ENCODE measurements at places on chromosomes 3 and 15.
A peak's percentile ranks its signal among the peaks of the same experiment; 100 is the strongest.

DNA sequence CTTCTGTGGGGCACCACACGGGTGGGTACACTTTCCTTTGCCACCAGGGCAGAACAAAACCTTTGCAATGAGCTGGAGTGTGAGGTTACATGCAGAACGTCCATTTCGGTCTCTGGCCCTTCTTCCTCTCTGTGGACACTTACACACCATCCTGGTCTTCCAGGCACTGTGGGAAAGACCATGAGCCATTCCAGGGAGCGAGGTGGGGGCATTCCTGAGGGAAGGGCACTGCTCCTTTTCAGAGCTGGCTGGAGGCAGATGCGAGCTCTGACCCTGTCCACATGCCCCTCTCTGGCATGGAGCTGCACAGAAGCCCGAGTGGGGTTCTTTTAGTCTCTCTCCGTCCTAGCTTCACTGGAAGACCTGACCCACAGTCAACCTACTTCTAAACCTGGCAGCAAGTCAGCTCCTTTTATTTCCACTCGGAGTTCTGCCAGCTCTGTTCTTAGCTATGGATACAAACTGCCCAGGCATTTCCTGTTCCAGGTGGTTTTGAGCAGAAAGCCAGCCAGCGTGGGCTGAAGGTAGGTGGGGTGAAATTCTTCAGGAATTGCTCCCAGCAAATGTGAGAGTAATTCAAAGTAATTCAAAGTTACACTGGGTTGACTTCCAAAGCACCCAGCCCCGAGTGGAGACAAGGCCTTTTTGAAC, 281.4 kb downstream of the ADAMTS17 start:
- no peak for DNase-seq

DNA sequence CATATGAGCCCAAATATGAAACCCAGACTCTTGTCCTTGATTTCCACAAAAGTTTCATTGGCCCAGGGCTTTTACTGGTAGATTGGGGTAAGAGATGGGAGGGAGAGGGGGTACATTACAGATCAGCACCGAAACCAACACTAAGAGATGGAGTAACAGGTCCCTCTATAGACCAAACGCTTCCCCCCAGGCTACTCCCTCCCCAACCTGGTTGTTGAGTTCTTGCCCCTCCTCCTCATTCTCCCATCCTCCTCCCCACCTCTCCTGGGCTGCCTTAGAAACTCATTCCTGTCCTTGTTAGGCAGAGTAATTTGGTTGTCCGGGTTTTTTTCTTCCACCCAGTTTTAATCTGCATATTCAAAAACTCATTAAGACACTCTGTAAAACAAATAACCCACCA, 74.1 kb downstream of the MESD start:
- DNase-seq: no peak

- DNase-seq: peak; percentile 33
These were observed 165.1 kb downstream of the PPM1L start for GRCh38 chr3:160921020-160921635.

- no peak for DNase-seq
These were observed 121.2 kb upstream of the HES1 start for GRCh38 chr3:194014756-194015155.

DNA sequence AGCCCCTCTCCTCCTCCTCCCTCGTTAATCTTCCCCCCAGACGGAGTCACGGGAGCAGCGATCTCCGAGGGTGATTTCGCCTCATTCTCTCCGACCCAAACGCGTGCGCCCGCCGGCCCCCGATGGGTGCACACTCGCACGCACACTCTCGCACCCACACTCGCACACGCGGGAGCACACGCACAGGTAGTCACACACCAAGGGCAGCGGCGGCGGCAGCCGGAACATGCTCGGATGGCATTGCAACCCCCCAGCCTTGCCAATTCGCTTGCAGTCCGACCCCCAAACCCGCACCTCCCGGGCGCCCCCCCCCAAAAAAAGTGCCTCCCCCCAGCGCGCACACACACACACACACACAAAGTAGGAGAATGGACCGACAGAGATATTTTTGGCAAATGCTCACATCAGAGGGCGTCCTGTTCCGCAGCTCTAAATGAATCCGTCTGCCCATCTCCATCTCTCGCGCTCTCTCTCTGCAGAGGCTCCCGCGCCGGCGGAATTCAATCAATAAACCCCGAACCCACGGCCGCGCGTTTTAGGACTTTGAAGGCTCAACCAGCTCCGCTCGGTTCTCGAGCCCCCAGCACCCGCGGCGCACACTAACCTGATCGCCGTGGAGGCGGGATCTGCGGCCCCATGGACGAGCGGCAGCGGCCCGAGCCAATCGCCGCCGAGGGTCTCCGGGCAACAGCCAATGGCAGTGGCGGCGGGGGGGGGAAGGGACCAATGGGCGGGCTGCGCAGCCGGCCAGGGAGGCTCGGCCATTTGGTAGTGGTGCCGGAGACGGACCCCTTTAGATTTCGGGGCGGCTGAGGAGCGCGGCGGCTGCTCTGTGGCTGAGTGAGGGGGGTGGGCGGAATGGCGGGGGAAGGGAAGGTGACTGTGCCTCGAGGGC, at the start of gene ANP32A:
TSS of gene ANP32A (minus strand) at position 601 of the 895 bp plus-strand sequence. CDS start at position 457, 144 bp downstream.
- peak; percentile 98 for DNase-seq

DNA sequence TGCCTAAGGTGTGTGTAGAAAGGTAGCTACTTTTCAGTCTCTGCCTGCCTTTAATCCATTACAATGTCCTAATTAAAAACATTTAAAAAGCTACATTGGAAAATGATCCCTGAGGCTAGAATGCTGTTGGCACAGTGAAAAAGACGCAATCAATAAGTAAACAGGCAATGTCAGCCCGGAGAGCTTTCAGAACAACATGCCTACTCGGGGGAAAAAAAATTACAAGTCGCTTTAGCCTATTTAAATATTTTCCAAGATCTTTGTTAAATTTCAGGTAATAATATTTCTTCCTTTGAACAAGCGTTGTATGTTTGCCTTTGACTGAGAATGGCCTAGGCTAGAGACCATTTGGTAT, 46.6 kb upstream of the CD47 start:
- no peak for DNase-seq

DNA sequence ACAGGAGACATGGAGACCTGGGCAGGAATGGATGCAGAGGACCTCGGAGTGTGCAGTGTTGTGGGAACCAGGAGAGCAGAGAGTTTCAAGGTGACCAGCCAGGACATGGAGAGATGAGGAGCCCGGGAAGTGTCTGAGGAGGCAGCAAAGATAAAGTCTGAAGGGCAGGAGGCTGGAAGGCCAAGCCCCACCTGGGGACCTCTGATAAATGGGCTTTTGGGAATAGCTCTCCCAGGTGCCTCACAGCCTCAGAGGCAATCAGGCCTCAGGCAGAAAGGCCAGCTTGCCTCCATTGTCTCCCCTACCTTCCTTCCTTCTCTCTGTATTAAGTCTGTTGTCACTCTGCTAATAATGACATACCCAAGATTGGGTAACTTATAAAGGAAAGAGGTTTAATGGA, 97.5 kb upstream of the TPM1 start:
- no peak for DNase-seq

DNA sequence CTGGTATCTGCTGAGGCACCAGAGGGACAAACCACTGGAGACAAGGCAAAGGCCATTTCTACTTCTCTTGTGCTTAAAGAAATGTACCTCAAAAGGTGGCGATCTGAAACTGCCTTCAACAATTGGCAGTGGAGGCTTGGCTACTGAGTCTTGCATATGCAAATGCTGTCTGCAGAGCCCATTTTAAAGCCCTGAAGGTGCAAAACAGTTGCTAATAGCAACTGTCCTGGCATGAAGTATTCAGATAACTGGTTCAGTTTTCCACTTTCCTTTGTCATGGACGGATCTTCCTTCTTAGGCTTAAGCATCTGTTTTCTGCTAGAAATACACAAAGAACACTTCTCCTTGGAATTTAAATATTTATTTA, 71.4 kb upstream of the PSMD6 start:
- DNase-seq: no peak

DNA sequence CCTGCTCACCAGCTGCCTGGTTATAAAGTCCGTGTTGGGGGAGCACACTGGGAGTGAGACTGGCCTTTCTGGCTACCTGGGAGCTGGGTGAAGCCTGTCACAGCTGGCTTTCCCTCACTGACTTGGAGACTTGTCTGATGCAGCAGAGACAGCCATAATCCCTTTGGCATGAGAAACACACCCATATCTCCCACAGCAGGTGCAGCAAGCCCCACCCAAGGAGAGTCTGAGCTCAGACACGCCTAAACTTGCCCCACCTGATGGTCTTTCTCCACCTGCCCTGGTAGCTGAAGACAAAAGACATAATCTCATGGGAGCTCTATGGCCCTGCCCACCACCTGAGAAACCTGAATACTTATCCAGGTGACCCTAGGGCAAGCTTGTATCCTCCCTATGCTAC, 54.8 kb downstream of the NMD3 start:
- DNase-seq: no peak

GRCh38 chr15:97597801-97598200, 362.7 kb upstream of the ARRDC4 start:
- DNase-seq: no peak

GRCh38 chr15:67117370-67117769, 52.0 kb downstream of the SMAD3 start:
- DNase-seq: no peak

DNA sequence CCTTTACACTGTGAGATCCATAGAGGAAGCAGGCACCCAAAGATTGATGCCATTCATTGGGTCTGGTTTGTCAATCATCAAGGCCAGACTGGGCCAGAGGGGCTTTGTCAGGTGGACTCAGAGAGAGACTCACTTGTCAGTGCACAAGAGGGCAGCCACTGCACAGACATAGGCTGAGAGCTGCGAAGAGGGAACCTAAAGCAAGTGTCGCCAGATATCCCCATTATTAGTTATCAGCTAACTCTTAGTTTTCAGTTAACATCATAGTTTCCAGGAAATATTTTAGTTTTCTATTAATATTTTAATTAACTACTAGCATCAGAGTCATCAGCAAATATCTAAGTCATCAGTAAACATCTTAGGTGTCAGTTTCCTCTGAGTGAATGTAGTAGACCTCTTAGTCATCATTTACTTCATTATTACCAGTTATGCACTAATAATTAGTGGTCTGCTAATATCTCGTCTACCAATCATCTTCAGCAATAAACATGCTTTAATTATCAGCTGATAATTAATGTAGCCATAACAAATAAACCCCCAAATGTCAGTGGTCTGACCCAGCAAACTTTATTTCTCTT, 41.7 kb upstream of the LIMD1 start:
- peak; percentile 33 for DNase-seq

- DNase-seq: no peak
These were observed 552.3 kb downstream of the FOXP1 start for GRCh38 chr3:71031181-71031580.

- DNase-seq: no peak
These were observed 621.7 kb downstream of the ZPLD1 start for GRCh38 chr3:103056542-103056941.

- DNase-seq: peak; percentile 55
These were observed 39.6 kb upstream of the TRAK1 start for GRCh38 chr3:42051384-42052131.

DNA sequence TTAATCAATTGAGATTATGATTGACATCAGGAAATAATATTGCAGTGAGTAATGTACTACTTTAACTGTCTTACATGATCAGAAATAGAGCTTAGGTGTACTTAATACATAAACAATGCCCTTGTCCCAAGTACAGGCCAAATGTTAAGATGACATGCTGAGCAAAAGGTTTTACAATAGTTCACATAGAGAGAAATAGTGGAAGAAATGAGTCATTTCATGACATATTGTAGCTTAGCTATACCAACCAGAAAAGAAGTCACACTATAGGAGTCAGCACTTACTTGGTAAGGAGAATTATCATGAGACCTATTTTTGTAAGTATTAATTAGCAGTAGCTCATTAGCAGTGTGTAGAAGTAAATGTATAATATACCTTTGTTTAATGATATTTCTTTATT, 96.4 kb upstream of the NANOGP8 start:
- peak; percentile 2 for DNase-seq

GRCh38 chr3:137469263-137469662, 294.9 kb upstream of the SOX14 start:
- DNase-seq: no peak

GRCh38 chr3:126194713-126195305, 14.4 kb upstream of the ALDH1L1 start:
- DNase-seq: peak; percentile 24

- DNase-seq: no peak
These were observed 34.5 kb downstream of the SLC6A20 start for GRCh38 chr3:45761831-45762230.

DNA sequence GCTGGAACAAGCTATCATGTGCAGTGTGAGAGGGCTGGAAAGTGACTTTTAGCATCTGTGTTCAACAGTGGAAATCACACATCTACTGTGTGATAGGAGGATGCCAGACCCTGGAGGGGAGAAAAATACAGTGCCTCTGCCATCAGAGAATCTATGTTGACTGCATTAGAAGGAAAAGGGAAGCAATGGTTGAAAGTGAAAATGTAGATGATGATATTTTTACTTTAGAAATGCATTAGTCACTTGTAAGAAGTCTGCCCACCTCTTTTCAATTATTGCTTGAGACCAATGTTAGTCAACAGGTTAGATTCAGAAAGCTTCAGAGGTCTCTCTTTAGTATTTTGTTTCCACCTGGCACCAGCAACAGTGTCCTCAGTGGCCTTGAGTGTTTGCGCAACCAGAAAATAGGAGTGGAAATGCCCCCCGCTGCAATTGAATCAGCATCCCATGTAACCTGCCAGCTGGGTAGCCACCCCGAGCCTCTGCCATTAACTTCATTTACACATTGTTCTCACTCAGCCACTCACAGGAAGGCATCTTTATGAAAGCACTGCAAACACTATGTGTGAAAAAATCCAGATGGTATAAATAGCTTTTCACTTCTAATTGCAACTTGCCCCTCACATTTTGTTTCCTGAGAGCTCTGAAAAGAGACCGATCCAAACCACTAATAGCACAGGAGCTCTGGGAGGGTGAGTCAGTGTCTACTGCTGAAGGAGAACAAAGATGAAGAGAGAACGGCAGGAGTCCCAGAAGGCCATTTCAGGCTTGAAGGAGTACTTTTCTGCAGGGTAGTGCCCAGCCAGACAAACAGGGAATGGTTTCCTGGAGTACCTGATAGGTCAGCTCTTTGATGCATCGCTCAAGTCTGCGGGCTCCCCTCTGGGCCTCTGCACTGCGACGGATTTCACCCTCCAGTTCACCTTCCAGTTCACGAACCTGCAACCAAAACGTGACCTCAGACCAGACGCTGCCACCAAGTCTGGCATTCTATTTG, 92.1 kb downstream of the HHLA2 start:
- no peak for DNase-seq

Data from erythroblast (primary cell).